ENCODE measurements at places on chromosomes 2 and 18.

DNA sequence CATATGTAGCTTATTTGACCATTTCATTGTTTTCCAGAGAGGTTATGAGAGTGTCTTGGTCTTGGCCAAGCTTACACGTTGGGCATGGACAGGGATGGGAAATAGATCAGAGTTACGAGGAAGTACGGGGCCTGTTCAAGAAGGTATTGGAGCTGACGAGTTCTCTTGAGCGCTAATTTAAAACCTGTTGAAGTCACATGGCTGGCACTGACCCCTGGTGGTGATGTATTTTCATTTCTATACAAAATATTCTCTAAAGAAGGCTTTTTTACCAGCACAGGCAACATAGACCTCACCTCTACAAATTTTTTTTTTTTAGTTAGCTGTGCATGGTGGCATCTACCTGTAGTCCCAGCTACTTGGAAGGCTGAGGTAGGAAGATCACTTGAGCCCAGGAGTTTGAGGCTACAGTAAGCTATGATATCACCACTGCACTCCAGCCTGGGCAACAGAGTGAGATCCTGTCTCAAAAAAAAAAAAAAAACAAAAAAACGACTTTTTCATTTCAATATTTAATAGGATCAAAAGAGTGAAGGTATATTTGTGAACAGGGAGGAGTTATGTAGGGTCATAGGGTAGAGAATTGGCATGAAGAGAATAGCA lies 19.6 kb downstream of the UGP2 start:
- peak; percentile 73 for DNase-seq

GRCh38 chr2:223465793-223466192 lies 136.4 kb downstream of the SCG2 start:
- peak; percentile 99 for DNase-seq

- DNase-seq: no peak
These were observed 88.6 kb downstream of the KCNH7 start for GRCh38 chr2:162749994-162750393.

- DNase-seq: peak; percentile 61
These were observed at the start of gene GREB1L for GRCh38 chr18:21242141-21242779. GREB1L (plus strand) TSS chr18:21242232; CDS start chr18:21383519, 141,287 bp downstream.

DNA sequence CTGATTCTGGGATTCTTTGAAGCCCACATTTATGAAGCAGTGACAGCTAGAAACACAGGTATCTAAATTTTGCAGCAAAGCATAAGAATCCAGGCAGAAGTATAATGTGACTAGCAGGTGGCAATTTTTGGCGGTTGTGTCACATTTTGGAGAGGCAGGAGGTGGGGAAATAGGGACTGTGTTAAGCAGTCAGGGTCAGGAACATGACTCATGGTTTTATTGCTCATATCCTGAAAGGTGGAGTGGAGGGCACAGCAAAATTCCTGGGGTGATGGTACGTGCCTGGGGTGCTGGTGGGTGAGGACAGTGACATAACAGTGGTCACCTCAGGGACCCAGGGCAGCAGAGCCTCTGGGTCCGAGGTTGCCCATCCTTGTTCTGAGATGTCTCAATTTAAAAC lies 63.5 kb upstream of the TTN start:
- DNase-seq: peak; percentile 17

DNA sequence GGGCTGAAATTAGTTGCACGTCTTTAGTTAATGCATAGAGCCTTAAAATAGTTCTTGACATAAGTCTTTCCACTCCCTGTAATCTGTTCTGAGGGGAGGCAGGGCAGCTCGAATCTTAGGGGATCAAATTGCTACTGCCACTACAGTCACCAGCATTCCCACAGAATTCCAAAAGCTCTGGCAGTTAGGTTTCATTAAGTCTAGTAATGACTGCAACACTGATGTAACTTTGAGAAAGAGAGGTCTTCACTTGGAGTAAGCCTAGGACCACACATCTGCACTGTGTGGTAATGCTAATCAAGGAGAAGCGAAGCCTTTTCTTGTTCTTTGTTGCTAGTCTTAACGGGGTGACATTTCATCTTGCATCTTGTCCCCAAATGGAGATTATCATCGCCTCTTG lies 19.3 kb upstream of the NCK2 start:
- no peak for DNase-seq

GRCh38 chr2:173557497-173557896 lies 202.8 kb downstream of the CDCA7 start:
- DNase-seq: no peak

GRCh38 chr2:64019083-64019974 lies at the start of gene VPS54:
VPS54 (minus strand) TSS chr2:64019428; CDS start chr2:63983999, 35,429 bp downstream.
- DNase-seq: peak; percentile 77

GRCh38 chr2:149329068-149329467 lies 1.3 kb upstream of the LYPD6 start:
- peak; percentile 71 for DNase-seq

GRCh38 chr2:217785544-217786045 lies 217.2 kb downstream of the TNS1 start:
- peak; percentile 77 for DNase-seq

DNA sequence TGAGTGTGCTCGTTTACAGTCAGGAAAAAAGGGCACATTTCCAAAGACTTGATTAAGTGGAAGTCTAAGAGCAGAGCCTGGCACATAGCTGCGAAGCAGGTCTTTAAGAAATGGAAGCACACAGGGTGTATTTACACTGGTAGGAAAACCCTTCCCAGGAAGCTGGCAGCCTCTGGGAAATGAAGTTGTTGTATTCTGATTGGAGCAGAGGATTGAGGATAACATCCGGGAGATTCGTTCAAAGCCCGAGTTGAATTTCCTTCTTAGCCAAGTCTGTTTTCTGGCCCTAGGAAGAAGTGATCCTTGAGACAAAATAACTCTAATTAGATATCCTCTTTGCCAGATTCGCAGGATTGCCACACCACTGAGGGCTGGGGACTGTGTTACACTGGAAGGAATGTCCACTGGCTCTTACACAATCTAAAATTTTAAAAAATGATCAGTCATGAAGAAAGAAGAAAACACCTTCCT lies 75.9 kb downstream of the ITGB1BP1 start:
- no peak for DNase-seq

GRCh38 chr2:186273953-186274352 lies 212.1 kb upstream of the ZC3H15 start:
- no peak for DNase-seq

- DNase-seq: peak; percentile 74
These were observed 261.0 kb downstream of the NYAP2 start for GRCh38 chr2:225660262-225661131.

- peak; percentile 81 for DNase-seq
These were observed 268.2 kb upstream of the FBXO11 start for GRCh38 chr2:48174503-48174902.

DNA sequence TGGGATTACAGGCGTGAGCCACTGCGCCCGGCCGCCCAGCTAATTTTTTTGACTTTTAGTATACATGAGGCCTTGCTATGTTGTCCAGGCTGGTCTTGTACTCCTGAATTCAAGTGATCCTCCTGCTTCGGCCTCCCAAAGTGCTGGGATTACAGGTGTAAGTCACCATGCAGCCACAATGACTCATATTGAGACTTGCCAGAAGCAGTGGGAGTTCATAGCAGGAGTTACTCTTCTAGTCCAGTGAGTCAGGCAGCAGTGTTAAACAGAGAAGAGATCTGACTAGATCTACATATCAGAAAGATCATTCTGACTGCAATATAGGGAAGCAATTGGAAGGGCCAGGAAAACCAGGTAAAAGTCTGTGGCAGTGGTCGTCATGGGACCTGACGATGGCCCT lies 1.5 kb upstream of the FLACC1 start:
- peak; percentile 64 for DNase-seq

GRCh38 chr2:120596990-120597594 lies 138.6 kb upstream of the GLI2 start:
- peak; percentile 96 for DNase-seq

DNA sequence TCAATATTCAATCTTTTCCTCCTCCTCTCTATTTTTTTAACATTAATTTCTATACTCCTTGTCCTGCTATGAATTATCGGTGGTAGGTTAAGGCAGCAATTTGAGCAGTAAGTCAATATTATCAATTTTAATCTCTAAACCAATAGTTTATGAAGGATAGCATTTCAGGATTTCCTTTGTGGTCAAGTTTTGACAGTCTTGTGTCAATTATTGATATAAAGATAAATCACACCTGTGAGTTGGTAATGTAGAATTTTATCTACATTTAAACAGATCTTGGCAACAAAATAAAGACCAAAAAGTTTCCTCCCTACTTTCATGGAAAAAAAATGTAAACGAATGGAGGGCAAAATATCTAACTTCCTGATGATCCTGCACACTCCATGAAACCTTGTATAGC lies 87.3 kb downstream of the IKZF2 start:
- DNase-seq: no peak

GRCh38 chr2:11768946-11769345 lies 22.5 kb downstream of the LPIN1 start:
- no peak for DNase-seq

GRCh38 chr18:306608-307255 lies 38.9 kb upstream of the THOC1 start:
- no peak for DNase-seq

DNA sequence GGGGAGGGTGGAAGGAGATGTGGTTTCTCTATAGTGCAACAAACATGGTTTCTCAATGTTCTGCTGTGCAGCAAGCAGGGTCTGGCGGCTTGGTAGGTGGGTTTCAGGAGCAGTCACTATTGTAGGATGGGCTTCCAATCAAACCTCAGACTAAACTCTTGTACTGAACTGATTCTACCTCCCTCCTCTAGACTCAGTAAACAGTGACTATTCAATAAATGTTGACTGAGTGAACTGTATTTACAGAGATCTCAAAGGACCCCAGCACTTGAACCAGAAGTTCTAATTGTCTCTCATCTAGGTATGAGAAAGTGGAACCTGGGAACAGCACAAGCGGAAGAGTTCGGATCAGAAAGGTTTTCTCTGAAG lies 26.8 kb upstream of the CYP27A1 start:
- DNase-seq: no peak

GRCh38 chr18:21684731-21685130 lies 19.8 kb downstream of the ABHD3 start:
- DNase-seq: no peak

GRCh38 chr2:222024932-222025880 lies 273.6 kb downstream of the PAX3 start:
- DNase-seq: peak; percentile 66

GRCh38 chr18:11155034-11155759 lies 5.8 kb upstream of the PIEZO2 start:
- DNase-seq: no peak

DNA sequence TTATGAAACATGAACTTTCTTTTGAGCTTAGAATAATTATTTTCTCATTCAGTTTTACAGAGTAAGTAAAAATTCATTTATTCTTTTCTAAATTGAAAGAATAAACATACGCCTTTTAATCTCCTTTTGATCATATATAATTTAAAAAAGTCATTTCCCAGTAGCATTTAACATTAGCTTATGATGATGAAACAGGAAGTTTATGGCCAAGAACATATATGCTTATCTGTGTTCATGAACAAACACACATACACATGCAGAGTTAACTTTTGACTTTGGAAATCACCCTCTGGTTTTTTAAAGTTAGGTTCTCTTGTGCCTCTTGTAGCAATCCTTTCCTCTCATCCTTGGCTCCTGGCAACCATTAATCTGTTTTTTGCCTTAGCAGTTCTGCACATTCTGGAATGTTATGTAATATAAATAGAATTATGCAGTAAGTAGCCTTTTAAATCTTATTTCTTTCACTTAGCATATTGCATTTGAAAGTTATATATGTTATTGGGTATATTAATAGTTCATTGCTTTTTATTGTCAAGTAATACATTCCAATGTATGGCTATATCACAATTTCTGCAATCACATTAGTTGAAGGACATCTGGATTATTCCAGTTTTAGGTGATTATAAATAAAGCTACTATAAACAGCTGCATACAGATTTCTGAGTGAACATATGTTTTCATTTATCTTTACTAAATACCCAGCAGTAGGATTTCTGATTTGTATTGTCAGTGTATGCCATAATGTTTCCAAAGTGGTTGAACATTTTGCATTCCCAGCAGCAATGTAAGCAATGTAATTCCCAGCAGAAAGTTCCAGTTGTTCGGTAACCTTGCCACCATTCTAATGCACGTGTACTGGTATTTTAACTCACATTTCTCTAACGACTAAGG lies 210.3 kb downstream of the ZRANB3 start:
- DNase-seq: no peak

- peak; percentile 90 for DNase-seq
These were observed 102.6 kb downstream of the HDAC4 start for GRCh38 chr2:239298116-239298804.

GRCh38 chr2:234156326-234156725 lies 105.8 kb downstream of the SPP2 start:
- no peak for DNase-seq

DNA sequence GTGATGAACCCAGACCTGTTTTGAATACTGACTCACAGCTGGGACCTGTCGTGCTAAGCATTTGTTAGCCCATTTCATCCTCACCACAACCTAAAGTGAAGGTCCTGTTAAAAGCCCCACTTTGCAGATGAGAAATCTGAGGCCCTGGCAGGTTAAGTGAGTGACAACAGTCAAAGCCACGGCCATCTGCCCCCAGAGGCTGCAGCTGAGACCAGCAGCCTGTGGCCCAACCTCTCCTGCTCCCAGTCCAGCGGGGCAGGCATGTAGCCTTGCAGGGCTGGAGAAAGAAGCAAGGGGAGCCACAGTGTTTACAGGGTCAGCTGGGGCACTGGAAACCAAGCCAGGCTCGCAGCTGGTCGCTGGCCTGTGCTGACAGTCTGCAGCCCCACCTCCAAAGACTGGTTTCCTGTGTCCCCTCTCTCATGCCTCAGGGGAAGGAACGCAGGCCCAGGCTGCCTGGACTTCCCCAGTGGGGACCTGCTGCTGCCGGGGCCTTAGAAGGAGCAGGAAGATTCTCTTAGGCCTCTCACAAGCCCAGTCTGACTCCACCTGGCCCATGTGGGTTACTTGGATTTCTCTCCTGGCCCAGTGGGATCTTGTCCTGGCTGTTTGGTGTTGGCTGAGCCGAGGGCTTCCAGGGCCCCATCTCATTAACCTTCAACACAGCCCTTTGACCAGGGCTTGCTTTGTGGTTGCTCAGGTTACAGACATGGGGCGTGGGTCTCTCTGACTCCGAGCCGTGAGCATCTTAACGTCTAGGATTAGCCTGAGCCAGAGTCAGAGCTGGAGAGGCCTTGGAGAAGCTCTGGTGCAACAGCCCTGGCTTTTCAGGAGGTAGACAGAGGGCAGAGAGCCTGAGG lies 1.7 kb downstream of the INPP5D start:
- DNase-seq: peak; percentile 77

DNA sequence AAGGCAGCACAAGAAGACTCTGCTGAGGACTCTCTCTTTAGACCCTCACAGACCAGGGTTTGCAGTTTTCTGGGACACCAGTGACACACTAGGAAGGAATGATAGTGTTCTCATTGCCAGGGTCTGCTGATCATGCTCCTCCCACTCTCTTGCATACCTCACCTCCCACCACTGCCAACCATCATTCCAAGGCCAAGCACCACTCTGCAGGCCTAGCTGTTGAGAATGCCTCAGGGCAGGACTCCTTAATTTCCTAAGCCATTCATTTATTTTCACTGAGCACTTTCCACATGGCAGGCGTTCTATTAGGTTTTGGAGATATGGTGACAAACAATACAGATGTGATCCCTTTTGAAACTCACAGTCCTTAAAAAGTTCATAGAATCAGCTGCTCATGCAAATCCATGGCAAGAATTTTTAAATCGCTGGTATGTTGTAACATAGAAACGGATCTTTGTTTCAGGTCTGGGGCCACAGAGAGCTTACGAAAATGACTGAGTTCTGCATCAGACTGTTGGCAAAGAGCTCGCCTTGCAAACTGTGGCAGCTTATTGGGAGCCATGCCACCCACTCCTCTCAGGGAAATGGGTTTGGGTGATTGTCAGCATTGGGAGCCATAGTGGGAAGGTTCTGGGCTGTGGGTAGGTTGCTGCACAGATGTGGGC lies 78.5 kb downstream of the XDH start:
- DNase-seq: no peak

GRCh38 chr18:25895518-25895917 lies 194.9 kb downstream of the SS18 start:
- no peak for DNase-seq
